Cardiac muscle cell (in vitro differentiated cells and primary cell): ENCODE measurements at places on chromosomes 3 and 15. TPM values are rescaled to one million over a fixed set of nuclear protein-coding genes. Genes with fewer than 3 reads are reported as not detected.

Gene SLC27A2
- polyA plus RNA-seq: not detected in 2 replicates

Gene SPATA12
- 0.91 TPM in 1 of 2 replicates, not detected in the other for polyA plus RNA-seq

Gene NOX5
- 0.39 and 1.4 TPM in 2 replicates for polyA plus RNA-seq

Gene GREM1
- polyA plus RNA-seq: 0.49 TPM in 1 of 2 replicates, not detected in the other
